ENCODE measurements at places on chromosomes 16 and 17. TPM values are rescaled to one million over a fixed set of nuclear protein-coding genes. Genes with fewer than 3 reads are reported as not detected.
A peak's percentile ranks its signal among the peaks of the same experiment; 100 is the strongest.

CBLN1 gene
- total RNA-seq = not detected

- DNase-seq = peak; percentile 40
- H3K36me3 ChIP-seq = no peaks in the 10 kb centered on the region
- H3K4me1 ChIP-seq = peaks cover 90% of the 10 kb centered on the region
- peak overlapping the region; percentile 89 for H3K27ac ChIP-seq
Measured at GRCh38 chr17:49741009-49741691, 22.8 kb downstream of the FAM117A start.

DNA sequence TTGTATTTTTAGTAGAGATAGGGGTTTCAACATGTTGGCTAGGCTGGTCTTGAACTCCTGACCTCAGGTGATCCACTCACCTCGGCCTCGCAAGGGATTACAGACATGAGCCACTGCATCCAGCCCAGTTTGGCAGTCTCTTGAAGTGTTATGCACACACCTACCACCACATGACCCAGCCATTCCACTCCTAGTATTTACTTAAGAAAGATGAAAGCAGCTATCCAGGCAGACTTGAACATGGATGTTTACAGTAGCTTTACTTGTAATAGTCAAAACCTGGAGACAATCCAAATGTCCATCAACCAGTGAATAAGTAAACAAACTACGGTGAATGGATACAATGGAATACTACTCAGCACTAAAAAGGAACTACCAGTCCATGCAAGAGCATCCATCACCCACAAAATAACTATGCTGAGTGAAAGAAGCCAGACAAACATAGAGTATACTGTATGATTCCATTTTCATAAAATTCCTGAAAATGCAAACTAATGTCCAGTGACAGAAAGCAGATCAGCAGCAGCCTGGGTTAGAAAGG lies 37.8 kb upstream of the RASD1 start:
- H3K4me3 ChIP-seq = no peak overlapping the region
- H3K27me3 ChIP-seq = no peaks in the 10 kb centered on the region
- H3K4me1 ChIP-seq = no peaks in the 10 kb centered on the region
- H3K27ac ChIP-seq = no peak overlapping the region
- DNase-seq = no peak
- no peaks in the 10 kb centered on the region for H3K36me3 ChIP-seq

GRCh38 chr17:27670791-27671590 lies 40.0 kb downstream of the LGALS9 start:
- H3K36me3 ChIP-seq = no peaks in the 10 kb centered on the region
- no peak overlapping the region for H3K27ac ChIP-seq
- H3K4me1 ChIP-seq = no peaks in the 10 kb centered on the region
- DNase-seq = no peak

Measured in B cell (primary cell).